ENCODE measurements at places on chromosomes 16 and 17. TPM values are rescaled to one million over a fixed set of nuclear protein-coding genes. Genes with fewer than 3 reads are reported as not detected.

GRCh38 chr17:18004345-18004744 lies 31.7 kb downstream of the DRC3 start:
- DNase-seq, result no peak

- DNase-seq, result no peak
Observed at GRCh38 chr16:74862743-74863244, 88.2 kb upstream of the FA2H start.

The CXCL16 gene
- 12.4 TPM for total RNA-seq

DNA sequence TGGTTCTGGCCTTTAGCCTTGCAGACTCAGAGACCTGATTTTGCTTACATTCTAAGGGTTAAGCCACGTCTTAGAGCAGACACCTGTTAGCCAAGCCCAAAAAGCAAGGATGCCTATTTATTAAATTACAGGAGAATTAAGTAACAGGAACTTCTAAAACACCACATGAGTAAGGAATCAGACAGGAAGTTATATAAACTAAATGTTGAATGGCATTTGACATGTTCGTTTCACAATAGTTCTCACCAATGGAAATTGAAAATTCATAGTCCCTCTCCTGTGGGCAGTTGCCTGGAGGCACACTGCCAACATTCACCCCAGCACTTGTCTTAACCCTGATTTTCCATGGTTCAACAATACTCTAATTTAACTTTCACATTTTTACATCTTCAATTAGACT lies 9.0 kb downstream of the KRTAP9-7 start:
- DNase-seq, result no peak

GRCh38 chr16:71421911-71422310 lies 19.9 kb downstream of the TLE7 start:
- no peak for DNase-seq

The LGALS9 gene
- 27.4 TPM for total RNA-seq

DNA sequence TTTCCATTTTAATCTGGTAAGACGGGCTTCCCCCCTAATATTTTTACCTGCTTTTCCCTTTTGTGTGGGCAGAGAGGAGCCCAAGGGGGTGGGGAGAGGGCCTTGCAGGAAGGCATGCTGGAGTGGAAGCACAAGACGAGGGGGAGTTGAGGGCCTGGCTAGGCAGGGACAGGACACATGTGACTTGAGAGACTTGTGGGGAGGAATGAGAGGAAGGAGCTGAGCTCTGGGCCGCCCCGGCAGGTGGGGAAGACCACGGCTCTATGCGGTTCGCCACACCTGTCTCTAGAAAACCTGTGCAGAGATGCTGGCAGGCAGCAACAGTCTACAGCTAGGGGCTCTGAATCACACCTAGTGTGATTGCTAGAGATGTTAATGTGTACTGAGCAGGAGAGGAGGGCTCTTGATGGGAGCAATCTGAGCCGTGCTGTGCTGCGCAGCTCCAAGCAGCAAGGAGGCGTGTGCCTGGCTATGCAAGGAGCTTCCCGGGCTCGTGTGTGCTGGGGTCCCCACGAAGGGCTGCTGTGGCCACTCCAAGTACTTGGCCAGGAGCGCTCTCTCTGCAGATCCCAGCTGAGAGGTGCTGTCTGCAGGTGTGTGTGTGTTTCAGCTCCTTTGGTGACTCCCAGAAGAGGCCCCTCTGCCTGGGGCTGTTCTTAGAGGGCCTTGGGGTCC lies 50.2 kb downstream of the PDPK1 start:
- DNase-seq, result no peak

DNA sequence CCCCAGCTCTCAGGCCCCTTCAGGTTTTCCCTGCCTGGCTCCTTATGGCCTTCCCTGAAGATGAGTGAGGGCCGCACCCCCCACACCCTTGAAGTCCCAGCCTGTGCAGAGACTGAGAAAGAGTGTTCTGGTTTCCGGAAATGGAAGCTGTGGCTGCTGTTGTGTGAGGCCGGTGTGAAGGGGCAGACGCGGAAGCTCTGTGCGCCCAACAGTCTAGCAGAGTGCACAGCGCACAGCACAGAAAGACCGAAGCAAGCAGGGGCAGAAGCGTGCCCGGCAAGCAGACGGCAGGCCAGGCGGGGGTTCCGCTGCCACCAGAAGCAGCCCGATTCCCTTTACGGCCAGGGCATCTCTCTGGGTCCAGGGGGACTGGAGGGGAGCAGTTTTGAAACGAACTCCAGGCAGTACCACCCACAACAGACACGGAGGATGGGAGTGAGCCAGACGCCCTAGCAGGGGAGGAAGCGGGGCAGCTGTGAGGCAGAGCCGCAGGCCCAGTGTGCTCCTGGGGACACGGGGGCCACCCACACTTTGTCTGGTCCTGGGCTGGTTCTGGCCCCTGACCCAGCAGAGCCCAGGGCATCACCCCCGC lies 16.7 kb downstream of the TPSG1 start:
- DNase-seq, result no peak

- DNase-seq, result no peak
Observed at GRCh38 chr17:19397556-19398041, 10.6 kb upstream of the MFAP4 start.

- no peak for DNase-seq
Observed at GRCh38 chr17:17921192-17922069, 50.8 kb downstream of the TOM1L2 start.

The NUPR1 gene
- 26.9 TPM for total RNA-seq

The TMIGD1 gene
- not detected for total RNA-seq

Data from right atrium auricular region (tissue), 2 donors.